Mesothelial cell of epicardium (in vitro differentiated cells): ENCODE measurements at places on chromosomes 16 and 17.

- DNase-seq = no peak
These were observed 17.8 kb downstream of the ACTG1 start for GRCh38 chr17:81494626-81495377.

DNA sequence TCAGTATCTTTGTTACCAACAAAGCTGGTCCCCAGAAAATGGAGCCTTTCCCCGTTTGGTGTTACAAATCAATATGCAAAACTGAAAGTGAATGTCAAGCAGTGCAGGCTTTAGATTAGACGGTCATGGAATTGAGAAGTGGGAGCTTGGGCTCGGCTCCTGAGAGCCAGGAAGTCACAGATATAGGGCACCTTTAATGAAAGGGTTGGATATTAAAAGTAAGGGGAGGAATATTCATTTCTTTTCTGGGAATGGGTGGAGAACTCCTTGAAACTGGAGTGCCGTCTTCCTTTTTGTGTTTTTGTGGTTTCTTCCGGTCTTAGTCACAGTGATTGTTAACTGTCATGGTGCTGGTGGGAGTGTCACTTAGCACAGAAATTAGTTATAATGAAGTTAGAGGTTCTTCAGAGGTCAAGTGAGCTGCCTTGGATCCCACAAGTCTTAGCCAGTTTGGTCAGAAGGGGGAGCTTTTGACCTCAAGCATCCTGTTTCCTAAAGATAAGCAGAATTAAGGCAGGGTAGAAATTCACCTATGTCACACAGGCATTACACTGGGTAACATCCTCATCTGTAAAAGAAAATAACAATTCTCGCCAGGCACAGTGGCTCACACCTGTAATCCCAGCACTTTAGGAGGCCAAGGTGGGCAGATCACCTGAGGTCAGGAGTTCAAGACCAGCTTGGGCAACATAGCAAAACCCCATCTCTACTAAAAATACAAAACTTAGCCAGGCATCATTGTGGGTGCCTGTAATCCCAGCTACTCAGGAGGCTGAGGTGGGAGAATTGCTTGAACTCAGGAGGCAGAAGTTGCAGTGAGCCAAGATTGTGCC lies 9.6 kb upstream of the EIF1 start:
- DNase-seq = no peak

GRCh38 chr17:56777859-56778258 lies 55.9 kb downstream of the C17orf67 start:
- DNase-seq = no peak

- DNase-seq = peak; percentile 91
These were observed 219.3 kb upstream of the GSE1 start for GRCh38 chr16:85393674-85394451.

- DNase-seq = no peak
These were observed 154.8 kb upstream of the HSBP1 start for GRCh38 chr16:83652943-83653342.

DNA sequence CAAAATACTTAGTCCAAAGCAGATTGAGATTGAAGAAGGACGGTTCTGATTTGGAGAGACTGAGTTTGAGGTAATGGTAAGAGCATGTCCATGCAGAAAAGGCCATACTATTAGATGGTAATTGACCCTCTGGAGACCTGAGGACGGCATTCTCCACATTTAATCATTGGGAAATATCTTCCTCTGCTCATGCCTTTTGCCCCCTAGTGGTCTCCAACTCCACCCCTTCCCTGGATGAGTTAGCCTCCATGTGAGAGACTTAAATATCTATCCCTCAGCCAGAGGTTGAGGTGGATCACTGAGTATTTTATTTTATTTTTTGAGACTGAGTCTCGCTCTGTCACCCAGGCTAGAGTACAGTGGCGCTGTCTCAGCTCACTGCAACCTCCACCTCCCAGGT lies 10.4 kb upstream of the OR3A1 start:
- no peak for DNase-seq

GRCh38 chr17:81545160-81545949 lies 6.8 kb downstream of the FAAP100 start:
- DNase-seq = no peak

DNA sequence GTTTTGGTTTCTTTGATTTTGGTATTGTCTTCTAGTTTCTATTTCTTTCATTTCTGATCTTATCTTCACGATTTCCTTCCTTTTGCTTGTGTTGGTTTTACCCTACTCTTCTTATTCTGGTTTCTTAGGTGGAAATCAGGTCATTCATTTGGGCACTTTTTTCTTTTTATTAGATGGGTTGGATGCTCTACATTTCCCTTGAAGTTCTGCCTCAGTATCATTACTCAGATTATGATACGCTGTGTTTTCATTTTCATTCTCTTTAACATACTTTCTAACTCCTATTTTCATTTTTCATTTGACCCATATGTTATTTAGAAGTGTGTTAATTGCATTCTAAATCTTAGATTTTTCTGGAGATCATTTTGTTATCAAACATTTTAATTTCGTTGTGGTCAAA lies 108.6 kb downstream of the IRF8 start:
- DNase-seq = no peak

GRCh38 chr17:49522357-49522890 lies 27.3 kb downstream of the NGFR start:
- DNase-seq = no peak

DNA sequence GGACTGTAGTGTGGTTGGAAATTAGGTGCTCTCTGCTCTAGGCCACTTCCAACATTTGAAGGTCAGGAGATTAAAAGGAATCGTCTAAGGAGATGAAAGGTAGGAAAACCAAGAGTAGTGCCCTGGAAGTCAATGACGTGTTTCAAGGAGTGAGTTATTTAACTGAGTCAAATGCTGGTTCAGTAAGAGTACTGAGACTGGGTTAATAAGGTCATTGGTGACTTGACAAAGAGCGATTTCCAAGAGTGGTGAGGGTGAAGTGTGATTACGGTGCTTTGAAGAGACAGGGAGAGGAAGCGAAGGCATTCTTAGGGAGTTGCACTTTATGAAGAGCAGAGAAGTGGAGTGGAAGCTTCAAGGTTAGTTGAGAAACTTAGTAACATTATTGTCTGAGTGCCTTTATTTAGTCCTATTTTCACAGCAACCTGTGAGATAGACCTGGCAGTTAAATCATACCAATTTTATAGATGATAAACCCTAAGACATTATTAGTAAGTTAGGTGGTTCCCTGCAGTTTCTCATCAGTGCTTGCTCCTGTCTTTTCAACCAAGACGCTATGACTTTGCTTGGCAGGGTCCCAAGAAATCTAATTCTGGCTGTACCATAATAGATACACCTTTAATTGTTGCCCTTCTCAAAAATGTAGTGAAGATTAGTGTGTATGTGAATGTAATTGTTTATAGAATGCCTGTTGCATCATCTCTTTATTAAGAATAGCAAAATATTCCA lies 5.9 kb downstream of the ZNF207 start:
- no peak for DNase-seq

DNA sequence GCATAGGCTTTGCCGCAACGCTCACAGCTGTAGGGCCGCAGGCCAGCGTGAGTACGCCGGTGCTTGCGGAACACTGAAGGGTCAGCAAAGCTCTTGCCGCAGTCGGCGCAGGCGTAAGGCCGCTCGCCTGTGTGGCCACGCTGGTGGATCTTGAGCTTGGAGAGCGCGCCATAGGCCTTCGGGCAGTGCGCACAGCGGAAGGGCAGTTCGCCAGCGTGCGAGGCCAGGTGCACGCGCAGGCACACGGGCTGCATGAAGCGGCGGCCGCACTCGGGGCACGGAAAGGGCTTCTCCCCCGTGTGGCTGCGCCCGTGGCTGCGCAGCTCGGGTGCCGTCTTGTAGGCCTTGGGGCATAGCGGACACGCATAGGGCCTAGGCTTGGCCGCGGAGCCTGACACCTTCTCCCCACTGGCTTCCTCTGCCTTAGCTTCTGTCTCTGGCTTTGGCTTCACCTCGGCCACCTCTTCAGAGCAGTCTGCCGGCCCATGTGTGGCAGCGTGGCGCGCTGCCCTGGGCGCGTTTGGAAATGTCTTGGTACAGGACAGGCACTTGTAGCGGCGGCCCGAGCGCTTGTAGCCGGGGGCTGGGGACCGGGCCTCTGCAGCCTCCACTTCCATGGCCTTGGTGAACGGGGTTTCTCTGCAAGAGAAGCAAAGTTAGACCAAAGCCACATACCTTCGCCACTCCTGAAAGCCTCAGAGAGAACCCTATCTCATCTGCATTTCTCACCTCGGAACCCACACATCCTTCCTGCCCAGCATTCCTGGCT lies 10.0 kb downstream of the ZNF668 start:
- no peak for DNase-seq

DNA sequence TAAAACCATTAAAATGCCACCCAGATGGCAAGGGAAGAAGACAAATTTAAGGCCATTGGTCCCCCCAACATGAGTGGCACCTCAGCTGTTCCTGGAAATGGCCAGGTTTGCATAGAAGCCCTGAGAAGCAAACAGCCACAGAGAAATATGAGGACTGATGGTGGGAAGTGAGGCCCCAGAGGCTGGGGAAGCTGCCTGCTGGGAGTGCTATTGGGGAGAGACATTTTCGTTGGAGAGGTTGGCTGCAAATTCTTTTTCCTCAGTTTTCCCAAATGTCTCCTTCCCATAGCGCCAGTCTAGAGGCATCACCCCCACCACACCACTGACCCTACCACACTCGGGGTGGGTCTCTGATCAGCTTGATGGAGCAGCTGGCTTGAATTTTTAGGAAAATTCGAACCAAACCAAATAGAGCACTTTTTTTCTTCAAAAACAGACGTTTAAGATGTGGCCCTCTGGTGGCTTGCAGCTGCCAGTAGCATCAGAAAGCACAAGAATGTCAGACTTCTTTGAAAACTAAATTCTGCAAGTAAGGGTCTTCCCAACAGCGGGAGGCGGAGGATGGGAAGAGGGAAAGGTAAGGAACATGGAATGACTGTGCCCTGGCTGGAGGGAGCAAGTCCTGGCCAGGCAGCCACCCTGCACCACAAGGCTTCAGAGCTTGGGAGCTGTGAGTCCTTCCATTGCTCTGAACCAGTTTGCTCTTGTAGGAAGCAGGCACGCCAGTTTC lies 13.2 kb upstream of the SLC12A3 start:
- no peak for DNase-seq

DNA sequence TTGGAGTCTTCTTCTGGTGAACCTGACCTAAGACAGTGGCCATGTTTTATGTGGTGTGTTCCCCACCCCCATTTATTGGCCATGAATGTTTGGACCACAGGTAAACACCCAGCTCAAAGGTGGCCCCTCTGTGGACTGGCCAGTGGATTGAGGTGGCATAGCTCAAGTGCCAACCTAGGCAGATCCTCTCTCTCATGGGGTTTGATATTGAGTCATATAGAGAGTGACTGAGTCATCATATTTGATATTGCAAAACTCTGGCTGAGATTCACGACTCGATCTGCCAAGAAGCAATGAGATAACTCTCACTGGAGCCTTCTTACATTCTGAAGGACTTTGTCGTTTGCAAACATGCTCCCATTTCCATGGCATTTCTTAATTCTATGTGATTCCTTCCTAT lies 10.5 kb upstream of the TEKT3 start:
- DNase-seq = no peak

- no peak for DNase-seq
These were observed 24.1 kb downstream of the CYB561 start for GRCh38 chr17:63421681-63422645.

GRCh38 chr16:88057656-88058055 lies 106.4 kb downstream of the BANP start:
- no peak for DNase-seq

- DNase-seq = no peak
These were observed 24.2 kb upstream of the TMC5 start for GRCh38 chr16:19393226-19394111.

- DNase-seq = no peak
These were observed 36.8 kb upstream of the MMD start for GRCh38 chr17:55458287-55458900.

- DNase-seq = no peak
These were observed 77.4 kb downstream of the CDH13 start for GRCh38 chr16:82703871-82704768.

DNA sequence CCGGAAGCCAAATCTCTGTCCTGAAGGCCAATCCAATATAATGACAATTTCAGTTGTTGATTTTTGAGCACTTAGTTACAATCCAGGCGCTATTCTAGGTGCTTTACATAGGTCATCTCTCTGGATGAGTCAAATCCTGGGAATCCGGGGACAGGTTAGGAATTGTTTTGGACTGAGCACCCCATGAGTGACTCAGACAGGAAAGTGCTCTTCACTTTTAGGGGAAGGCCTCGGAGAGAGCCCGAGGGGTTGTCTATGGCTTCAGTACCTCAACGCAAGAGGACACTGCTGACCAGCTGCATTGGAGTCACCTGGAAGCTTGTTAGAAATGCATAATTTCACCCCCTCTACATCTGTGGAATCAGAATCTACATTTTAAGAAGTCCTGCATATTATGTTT lies 108.8 kb downstream of the IRX5 start:
- no peak for DNase-seq
